Dermis blood vessel endothelial cell (primary cell): ENCODE measurements at places on chromosomes 2 and 18. TPM values are rescaled to one million over a fixed set of nuclear protein-coding genes. Genes with fewer than 3 reads are reported as not detected.

The ANO7 gene
- 0.34 and 1.1 TPM in 2 replicates for total RNA-seq

The FAP gene
- total RNA-seq, result 1.8 and 6.6 TPM in 2 replicates

The POTEC gene
- total RNA-seq, result not detected in 2 replicates

The SMYD1 gene
- not detected in 2 replicates for total RNA-seq

The REG3G gene
- not detected in 2 replicates for total RNA-seq

The CAPN14 gene
- 0.05 TPM in 1 of 2 replicates, not detected in the other for total RNA-seq

The AOX1 gene
- 2.4 and 2.6 TPM in 2 replicates for total RNA-seq

The TMEM127 gene
- total RNA-seq, result 24.7 and 32.0 TPM in 2 replicates

The CYP27C1 gene
- total RNA-seq, result not detected in 2 replicates

The TOGARAM2 gene
- total RNA-seq, result 0.19 TPM in 1 of 2 replicates, not detected in the other
